ENCODE measurements at places on chromosomes 16 and 17.

- DNase-seq = no peak
Measured at GRCh38 chr17:44976206-44976605, 8.1 kb upstream of the C1QL1 start.

DNA sequence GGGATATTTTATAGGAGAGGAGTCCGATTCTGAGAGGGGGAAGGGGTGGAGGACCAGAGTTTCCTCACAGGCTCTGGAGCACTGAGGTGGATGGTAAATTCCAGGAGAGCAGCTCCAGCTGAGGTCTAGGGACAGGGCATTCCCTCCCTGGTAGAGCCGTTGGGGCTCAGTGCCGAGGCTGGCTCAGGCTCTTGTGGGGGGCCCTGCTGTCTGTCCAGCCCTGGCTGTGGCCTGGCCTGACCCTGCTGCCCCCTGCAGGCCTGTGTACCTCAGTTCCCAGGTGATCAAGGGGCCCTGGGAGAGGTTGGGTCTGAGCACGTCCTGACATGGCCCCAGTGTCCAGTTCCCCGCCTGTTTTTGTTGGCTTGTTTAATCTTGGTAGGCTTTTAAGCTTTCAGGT lies 16.8 kb downstream of the ZNF750 start:
- DNase-seq = no peak

DNA sequence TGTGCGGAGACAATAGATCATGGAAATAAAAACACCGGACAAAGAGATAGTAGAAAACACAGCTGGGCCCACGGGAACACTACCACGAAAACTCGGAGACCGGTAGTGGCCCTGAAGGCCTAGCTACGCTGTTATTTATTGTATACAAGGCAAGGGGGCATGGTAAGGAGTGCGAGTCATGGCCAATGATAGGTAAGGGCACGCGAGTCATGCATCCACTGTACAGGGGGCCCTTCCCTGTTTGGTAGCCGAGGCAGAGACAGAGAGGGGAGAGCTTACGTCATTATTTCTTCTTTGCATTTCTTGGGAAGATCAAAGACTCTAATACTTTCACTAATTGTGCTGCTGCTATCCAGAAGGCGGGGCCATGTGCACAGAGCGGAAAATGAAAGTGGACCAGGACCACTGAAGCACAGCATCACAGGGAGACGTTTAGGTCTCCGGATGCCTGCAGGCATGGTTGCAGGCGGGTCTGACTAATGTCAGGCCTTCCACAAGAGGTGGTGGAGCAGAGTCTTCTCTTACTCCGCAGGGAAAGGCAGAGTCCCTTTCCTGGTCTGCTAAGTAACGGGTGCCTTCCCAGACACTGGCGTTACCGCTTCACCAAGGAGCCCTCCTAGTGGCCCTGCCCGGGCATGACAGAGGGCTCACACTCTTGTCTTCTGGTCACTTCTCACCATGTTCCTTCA lies 74.4 kb upstream of the ARL4D start:
- DNase-seq = no peak

- peak; percentile 80 for DNase-seq
Measured at GRCh38 chr17:43398724-43399595, at the start of gene ARL4D. Gene ARL4D (plus strand): TSS chr17:43398993. CDS start chr17:43399733, 740 bp downstream.

DNA sequence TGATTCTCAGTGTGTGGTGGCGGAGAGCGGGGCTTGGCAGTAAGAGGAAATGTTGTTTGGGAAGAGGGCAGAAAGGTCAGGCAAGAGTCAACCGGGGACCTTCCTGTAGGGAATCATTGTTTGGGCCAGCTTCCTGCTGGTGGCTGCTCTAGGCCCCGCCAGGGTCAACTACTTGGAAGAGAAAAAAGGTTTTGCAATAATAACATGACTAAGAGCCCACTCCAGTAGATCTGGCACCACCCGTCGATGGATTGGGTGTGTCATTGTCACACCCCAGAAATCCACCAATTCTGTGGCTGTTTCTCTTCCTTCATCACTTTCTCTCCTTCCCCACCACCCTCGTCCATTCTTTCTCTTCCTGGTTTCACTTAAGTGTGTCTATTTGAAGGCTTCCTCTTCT lies 4.2 kb upstream of the KRT24 start:
- peak; percentile 18 for DNase-seq

DNA sequence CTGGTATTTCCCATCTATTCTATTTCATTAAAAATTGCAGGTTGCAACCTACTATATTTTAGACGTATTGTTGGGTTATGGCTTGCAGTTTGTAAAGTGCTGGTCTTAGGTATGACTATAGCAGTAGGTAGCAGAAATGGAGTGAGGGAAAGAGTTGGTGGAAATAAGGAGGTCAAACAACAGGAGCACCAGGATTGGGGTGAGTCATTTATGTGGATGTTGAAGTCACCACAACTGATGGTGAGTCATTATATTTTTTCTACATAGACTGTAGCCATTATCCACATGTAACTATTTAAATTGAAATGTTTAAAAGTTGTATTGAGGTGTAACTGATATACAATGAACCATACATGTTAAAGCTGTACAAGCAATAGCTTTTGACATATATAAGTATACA lies 25.0 kb upstream of the HS3ST3A1 start:
- DNase-seq = peak; percentile 58

DNA sequence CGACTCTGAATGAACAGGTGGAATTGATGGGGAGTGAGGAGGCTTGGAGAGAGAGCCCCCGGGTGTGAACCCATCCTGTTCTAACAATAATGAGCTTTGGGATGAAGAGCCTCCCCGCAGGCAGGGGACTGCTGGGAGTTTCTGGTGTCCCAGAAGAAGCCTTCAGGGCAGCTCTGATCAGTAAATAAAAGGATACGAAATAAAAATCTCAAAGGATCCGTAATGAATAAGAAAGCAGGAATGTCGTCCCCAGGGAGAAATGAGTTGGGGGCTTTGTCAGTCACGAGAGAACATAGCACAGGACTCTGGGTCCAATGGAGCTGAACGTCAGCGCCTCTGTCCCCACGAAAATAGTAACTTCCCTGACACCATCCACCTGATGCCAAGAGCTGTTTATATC lies 113.4 kb downstream of the PITPNC1 start:
- no peak for DNase-seq

DNA sequence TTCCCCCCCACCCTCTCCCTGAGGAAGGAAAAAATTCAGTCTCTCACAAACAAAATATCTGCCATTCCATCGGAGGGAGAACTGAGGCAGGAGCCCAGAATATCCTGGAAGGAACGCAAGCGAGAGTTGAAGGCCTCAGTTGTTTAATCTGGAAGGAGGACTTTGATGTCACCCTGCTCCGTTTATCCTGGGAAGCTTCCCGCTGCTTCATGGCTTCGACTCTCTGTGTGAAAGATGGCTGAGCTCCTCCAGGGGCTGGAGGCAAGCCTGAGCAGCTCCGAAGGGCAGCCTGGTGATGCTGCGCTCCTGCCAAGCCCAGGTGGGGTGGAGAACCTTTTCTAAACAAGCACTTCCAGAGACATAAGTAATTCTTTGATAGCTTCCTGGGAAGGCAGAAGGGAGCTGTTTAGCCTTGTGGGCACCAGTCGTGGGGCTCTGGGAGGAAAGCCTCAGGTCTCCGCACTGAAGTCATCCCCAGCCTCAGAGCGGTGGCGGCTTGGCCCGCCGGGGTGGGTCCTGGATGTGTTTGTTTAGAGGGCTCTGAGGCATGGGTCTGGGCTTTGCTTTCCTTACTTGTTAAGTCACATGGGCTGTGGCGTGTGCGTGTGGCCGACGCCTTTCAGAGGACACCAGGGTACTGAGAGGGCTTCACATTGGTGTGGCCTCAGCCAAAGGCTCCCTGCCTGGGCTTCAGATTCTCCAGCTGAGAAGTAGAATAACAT lies 7.9 kb downstream of the NKD1 start:
- DNase-seq = no peak

DNA sequence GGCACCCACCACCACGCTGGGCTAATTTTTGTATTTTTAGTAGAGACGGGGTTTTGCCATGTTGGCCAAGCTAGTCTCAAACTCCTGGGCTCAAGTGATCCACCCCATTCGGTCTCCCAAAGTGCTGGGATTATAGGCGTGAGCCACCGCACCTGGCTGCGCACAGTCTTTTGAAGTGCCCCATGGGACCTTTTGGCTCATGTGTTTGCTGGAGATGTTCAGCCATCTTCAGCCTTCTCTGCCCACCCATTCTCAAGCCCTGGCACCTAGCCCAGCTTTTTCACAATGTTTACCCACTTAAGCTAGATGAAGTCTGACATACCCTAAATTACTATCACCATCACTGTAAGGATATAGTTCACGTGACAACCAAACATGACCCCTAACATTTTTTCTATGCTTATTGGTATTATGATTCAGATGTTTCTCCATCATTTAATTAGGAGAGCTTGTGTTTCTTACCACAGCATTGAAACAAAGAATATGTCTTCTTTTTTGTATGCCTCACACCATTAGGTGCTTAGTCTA lies 32.3 kb downstream of the PECAM1 start:
- DNase-seq = no peak

DNA sequence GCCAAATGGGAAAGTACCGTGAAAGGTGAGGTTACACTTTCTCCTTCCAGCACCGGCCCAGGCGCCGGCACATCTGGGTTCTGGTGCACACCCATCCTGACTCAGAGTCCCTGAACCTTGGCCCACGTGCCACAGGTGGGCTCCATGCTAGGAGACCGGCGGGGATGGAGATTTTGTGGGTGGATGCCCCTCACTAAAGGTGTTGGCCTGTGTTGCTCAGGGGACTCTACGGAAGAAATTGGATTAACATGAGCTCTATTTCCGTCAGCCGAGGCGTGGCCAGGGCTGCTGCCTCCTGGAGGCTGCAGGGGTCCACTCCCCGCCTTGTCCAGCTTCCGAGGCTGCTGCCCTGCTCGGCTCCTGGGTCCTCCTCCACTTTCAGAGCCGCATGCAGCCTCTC lies 30.8 kb downstream of the FBXO31 start:
- DNase-seq = no peak

DNA sequence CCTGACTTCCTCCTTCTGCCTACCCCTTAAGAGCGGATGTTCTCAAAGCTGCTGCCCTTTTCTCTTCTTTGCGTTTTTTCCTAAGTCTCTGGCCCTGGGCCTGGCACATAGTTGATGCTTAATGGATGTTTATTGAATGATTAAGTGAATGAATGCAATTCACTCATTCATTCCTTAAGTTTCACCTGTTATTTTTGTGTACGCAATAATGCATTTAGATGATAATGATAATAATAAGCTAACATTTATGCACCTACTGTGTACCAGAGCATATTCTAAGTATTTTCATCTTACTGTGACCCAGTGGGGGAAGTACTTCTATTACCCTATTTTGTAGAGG lies 4.4 kb downstream of the CCL5 start:
- no peak for DNase-seq

DNA sequence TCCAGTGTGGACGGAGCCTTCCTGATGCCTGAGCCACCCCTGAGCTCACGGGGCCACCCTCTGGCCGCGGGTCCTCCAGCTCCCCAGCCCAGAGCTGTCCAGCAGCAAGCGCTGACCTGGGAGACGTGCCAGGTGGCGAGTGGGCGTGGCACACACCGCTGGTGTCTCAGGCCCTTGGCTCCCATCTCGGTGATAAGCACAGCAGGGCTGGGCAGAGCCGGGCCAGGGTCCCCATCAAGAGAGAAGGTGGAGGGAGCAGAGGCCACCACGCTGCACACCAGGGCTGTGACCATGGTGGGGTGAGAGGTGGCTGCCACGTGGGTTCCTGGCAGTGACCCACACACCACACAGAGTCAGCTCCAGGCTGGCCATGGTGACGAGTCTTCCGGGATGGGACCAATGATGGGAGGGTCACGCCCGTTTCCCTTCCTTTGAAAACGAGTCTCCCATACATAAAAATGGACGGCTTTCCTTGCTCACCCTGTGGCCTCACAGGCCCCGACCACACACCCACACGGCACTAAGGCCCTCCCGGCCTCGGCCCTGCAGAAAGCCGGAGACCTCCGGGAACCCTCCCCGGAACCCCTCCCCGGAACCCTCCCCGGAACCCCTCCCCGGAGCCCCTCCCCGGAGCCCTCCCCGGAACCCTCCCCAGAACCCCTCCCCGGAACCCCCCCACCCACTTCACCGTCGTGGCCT lies 16.8 kb downstream of the UTS2R start:
- no peak for DNase-seq

- peak; percentile 76 for DNase-seq
Measured at GRCh38 chr17:46742565-46743270, 75.8 kb downstream of the WNT3 start.

DNA sequence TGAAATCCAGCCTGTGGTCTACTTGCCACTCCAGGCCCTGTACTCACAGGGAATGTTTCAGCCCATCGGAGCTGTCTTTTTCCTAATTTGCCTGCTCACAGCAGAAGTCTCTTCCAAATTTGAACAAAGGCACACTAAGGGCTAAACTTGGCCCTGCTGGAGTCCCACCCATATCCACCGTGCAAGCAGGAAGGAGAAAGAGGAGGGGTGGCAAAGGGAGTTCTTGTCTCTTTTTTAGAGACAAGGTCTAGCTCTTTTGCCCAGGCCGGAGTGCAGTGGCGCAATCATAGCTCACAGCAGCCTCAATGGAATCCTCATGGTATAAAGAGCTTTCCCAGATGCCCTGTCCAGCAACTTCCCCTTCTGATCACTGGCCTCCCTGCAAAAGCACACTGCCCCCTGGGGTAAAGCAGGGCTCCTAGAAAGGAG lies 2.7 kb upstream of the PRM1 start:
- no peak for DNase-seq

GRCh38 chr16:68298907-68299561 lies 11.7 kb downstream of the SLC7A6OS start:
- peak; percentile 77 for DNase-seq

- peak; percentile 42 for DNase-seq
Measured at GRCh38 chr17:57121308-57122042, 36.4 kb downstream of the AKAP1 start.

- DNase-seq = no peak
Measured at GRCh38 chr17:18910881-18911280, 41.1 kb upstream of the SLC5A10 start.

DNA sequence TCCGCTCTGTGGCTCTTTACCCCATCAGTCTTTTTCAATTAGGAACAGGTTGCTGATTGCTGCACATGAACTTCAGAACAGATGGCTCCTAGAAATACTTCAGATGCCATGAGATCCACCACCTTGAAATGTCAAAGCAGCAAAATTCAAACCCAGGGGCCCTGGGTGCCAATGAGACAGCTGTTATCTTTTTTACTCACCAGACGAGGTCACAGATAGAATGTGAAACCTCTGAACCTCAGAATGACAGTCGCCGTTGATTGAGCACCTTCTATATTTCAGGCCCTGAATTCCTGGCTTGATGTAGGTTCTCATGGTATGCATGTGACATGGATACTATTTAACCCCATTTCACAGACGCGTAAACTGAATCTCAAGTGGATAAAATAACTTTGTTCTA lies 63.0 kb downstream of the MAF start:
- no peak for DNase-seq

DNA sequence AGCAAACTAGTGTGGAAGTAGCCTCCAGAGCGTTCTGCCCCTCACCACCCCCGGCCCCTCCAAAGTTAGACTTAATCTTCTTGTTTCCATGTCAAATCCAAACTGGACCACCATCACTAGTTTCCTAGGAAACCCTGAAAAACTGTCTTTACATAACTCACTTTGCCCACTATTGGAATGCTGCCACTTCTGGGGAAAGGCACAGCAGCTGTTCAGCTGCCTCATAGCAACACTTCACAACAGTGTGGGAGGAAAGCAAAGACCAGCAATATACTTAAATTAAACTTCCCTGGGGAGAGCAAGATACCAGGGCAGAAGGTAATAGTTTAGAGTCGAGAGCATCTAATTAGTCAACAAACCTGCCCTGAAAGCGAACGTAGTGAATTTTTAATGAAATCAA lies 452.2 kb downstream of the KCNJ2 start:
- no peak for DNase-seq
